Mesothelial cell of epicardium (in vitro differentiated cells): ENCODE measurements at places on chromosomes 5 and 9. TPM values are rescaled to one million over a fixed set of nuclear protein-coding genes. Genes with fewer than 3 reads are reported as not detected.

Gene TEX48
- total RNA-seq, result not detected in 3 replicates

Gene APBA1
- total RNA-seq, result 17.5 to 20.9 TPM (median 18.4 TPM) in 3 replicates

Gene CYLC2
- not detected in 3 replicates for total RNA-seq

Gene TRPM3
- 1.1 to 1.6 TPM (median 1.1 TPM) in 3 replicates for total RNA-seq

DNA sequence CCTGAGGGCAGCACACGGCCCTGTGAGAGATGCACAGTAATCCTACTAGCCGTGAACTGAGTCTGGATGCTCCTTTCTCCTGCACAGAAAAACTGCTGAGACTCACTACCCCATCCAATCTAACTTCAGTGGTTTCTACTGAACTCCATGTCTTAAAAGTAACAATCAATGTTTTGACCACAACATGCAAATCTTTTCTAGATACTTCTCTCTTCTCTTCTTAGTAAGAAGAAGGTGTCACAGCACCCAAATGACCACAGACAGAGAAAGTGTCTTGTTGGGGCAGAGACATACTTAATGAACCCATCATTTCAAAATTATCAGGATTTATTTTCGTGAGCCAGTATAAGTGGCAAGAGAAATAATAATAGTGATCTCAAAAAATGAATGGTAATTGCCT, 285.8 kb upstream of the MEF2C start:
- DNase-seq, result no peak

GRCh38 chr9:93121316-93122241, 12.5 kb downstream of the NINJ1 start:
- DNase-seq, result no peak

- DNase-seq, result peak; percentile 53
Measured at GRCh38 chr5:74040065-74040551, 414.1 kb downstream of the ARHGEF28 start.

DNA sequence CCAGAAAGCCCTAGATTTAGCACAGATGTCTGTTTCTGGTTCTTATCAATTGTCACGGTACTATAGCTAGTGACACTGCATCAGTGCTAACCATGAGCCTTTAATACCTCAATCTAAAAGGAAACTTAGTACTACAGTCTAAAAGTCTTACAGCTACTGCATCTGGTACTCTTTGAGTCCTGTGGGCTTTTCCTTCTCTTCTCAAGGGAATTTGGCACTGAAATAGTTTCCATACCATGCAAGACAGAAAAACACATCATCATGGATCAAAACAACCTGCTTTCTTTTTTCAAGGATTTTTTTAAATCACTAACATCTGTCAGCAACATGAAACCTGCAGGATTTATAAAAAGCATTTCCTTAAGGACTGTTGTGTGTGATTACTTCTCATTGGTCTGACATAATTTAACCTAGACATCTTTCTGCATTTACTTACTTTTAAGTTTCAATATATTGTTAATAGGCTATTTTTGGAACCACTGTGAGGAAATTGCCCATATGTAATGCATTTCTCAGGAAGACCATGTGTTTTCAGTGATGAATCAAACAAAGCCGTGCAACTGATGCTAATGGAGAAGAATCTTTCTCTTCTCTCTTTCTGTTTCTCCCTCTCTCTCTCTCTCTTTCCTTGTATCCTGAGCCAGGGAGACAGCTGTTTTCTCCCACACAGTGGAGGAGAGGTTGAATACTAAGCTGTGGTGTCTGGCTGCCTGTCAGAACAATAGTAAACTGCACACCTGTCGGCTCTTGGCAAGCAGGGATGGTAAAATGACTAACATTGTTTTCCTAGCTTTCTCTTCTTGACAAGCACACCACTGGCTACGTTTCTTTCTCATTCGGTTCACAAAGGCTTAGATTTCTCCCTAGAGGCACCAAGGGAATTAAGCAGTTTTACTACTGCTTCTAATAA, 273.4 kb downstream of the CSNK1G3 start:
- no peak for DNase-seq

GRCh38 chr9:4581861-4582565, 80.1 kb upstream of the PLPP6 start:
- DNase-seq, result no peak

DNA sequence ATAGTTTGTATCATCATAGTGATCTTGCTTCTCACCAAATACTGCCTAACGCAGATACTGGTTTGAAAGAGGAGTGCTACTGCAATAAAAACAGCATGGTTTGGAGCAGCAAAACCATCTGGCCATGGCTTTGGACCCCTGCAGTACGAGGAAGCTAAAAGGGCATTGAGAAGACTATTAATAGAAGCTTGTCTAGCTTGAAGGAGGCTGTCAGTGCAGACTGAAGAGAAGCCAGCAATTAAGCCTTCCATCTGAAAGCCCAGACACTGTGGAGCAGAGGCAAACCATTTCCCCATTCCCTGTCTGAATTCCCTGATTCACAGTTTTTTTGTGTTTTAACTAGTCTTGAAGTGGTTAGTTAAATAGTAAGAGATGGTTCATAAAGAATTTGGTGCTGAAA, 281.6 kb downstream of the PTPRD start:
- DNase-seq, result no peak

DNA sequence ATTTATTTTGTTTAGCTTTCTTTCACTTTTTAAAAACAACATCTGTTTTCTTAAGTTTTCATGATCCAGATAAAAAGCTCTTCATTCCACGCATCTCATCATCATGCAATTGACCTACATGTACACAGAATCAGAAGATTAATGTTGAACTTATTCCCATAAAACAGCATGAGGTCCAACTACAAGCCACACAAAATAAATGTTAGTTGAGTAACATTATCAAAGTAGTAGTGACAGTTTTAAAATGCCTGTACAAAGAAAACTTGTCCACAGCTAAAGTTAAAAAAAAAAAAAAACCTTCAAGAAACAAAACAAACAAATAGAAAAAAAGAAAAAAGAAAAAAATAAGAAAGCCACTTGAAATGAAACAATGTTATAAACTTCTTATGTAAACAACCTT, 846.3 kb downstream of the TLE1 start:
- DNase-seq, result no peak

- no peak for DNase-seq
Measured at GRCh38 chr5:10649666-10650380, 86.0 kb downstream of the ANKRD33B start.

GRCh38 chr9:89448381-89448780, 49.5 kb downstream of the SEMA4D start:
- DNase-seq, result no peak

GRCh38 chr9:104875320-104875719, 52.6 kb downstream of the ABCA1 start:
- DNase-seq, result no peak

GRCh38 chr9:22307013-22307711, 139.5 kb upstream of the DMRTA1 start:
- no peak for DNase-seq
